ENCODE measurements at places on chromosomes 13 and 19.

DNA sequence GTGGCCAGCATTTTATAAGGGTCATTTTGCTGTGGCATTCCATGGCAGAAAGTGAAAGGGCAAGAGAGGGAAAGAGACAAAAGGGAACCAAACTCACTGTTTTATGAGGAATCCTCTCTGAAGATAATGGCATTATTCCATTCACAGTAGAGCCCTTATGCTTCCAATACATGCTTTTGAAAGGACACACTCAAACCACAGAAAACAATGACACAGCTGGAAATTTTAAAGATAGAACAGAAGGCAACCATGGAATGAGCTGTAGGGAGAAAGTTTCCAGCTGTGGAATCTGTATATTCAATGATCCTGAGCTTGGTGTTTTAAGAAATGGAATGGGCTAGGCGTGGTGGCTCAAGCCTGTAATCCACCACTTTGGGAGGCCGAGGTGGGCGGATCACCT is 677.4 kb downstream of the SLITRK1 start:
- no peak for DNase-seq

- DNase-seq: no peak
These were observed 520.1 kb upstream of the PCDH20 start for GRCh38 chr13:61935710-61936109.

DNA sequence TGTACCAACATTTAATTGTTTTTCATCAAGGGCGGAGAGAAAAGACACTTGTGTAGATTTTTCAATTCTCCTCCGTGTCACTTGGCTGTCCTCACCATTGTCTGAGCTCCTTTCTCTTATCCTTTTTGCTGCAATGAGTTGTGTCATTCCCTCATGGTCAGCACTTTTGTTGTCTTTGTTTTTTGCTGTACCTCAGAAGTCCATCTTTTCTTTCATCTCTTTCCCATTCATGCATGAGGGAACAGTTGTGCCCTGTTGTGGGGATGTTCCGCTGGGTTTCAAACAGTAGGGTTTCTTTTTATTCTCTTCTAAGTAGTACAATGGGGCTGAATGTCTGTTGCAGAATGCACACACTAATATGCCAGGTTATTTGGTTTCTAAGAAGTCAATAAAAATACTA is 222.6 kb downstream of the TM9SF2 start:
- DNase-seq: no peak

DNA sequence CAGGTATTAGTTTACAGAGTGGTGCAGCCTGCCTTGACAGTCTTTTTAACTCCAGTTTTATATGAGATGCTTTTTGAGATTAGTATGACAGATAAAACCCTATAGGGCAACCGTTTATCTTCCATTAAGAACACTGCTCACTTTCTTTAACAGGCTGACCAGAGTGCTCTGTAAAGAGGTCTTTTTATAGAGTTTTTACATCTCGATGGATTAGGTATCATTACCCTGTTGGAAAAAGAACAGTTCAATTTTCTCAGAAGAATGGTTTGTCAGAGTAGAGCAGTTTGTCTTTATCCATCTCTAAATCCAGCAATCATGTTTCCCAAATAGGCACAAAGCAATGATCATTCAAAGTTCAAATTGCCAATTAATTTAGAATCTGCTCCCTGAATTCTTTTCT is 395.2 kb upstream of the ARGLU1 start:
- DNase-seq: no peak

DNA sequence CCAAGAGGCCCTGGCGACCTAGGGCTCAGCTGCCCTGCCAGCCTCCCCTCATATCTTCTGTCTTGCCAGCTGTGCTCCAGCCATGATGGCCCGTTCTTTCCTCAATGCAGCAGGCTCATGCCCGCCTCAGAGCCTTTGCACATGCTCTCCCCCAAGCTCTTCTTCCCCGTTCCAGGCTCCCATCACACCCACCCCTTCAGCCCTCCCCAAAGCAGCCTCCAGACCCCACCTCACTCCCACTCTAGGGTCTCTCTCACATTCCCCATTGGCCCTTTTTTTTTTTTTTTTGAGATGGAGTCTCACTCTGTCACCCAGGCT is 29.9 kb upstream of the ATP1A3 start:
- DNase-seq: no peak
